ENCODE measurements at places on chromosomes 11 and 22.

- no peak for DNase-seq
Observed at GRCh38 chr11:21069909-21070308, 400.5 kb downstream of the NELL1 start.

GRCh38 chr11:13288375-13289029 lies 10.9 kb downstream of the BMAL1 start:
- no peak for DNase-seq

GRCh38 chr11:5992150-5992549 lies 5.4 kb upstream of the OR52L1 start:
- no peak for DNase-seq

DNA sequence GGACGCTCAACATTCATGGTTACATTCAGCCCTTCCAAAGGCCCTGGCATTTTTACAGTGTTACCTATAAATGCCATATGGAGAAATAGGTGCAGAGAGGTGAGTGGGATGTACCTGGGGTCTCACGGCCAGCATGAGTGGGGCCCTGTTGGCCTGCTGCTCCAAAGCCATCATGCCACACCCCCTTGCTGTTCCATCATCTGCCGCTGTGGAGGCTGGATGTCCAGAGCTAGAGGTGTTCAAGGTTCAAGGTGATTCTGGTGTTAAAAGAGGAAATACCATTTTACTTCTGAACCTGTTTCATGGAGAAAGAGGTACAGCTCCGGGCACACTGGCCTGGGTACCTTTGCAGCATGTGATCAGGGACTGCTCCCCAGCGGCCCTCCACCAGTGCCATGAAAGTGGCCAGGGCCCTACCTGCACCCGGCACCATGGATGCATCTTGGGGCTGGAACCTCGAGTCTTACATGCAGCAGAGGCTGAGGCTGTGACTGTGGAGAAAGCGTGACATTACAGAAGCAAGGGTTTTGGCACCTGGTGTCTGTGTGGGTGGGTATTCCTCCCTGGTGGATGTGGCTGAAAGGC lies 68.6 kb downstream of the PARVB start:
- no peak for DNase-seq

DNA sequence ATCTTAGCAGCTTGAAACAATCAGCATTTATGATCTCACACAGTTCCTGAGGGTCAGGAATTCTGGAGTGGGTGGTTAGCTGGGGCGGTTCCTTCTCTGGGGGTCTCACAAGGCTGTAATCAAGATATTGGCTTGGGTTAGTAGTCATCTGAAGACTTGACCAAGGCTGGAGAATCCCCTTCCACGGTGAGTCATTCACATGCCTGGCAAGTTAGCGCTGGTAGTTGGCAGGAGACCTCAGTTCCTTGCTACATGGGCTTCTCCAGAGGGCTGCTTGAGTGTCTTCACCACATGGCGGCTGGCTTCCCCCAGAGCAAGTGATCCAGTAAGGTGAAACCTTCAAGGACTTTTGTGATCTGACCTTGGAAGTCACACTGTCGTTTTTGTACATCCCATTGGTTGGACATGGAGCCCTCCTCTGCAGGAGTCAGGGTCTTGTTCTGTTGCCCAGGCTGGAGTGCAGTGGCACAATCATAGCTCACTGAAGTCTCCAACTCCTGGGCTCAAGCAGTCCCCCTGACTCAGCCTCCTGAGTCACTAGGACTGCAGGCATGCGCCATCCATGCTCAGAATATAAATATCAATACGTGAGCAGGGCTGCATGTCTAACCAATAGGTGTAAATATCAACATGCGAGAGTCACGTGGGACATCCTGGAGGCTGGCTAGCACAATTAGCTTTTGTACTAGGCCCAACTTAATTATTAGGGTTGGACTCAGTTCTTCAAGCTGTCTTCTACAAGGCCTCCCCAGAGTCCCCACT lies 7.2 kb upstream of the NIPSNAP1 start:
- no peak for DNase-seq

GRCh38 chr11:14742849-14743559 lies 99.4 kb downstream of the PDE3B start:
- DNase-seq, result no peak

GRCh38 chr22:22927196-22927887 lies 39.7 kb downstream of the IGLL5 start:
- no peak for DNase-seq

- no peak for DNase-seq
Observed at GRCh38 chr11:132408877-132409276, 1038.5 kb downstream of the NTM start.

- no peak for DNase-seq
Observed at GRCh38 chr11:109704432-109704831, 282.4 kb downstream of the C11orf87 start.

DNA sequence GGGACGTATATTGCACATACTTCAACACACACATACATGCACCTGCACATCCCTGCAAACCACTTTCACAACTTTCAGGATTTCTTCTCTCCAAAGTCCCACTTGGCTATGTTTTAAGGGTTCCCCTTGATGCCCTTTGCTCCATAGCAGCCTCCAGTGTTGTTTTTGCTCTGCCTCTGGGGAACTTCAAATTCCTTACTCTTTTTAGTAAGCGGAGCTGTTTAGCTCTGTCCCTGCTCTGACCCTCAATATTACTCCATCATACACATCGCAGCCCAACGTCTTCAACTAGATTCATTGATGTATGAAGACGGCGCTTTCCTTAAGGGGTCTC lies 18.3 kb downstream of the PRR5L start:
- no peak for DNase-seq

DNA sequence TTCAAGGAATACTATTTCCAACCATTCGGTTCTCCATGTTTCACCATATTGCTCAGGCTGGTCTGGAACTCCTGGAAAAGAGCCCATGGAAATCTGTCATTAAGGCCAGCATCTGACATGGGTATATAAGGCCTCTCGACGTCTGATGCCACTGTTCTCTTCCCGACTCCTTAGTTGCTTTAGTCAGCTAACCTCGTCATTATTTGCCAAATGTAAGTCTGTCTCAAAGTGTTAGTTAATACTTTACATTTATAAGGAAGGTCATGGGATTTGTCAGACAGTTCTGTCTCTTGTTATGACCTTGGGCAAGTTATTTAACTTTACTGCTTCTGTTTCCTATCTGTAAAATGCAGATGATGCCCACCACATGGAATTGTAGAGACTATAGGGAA lies 1.6 kb downstream of the MRPL48 start:
- DNase-seq, result no peak

GRCh38 chr11:71543866-71544265 lies 4.4 kb upstream of the KRTAP5-9 start:
- no peak for DNase-seq

GRCh38 chr11:2293531-2293971 lies 8.2 kb downstream of the C11orf21 start:
- no peak for DNase-seq

Data from CD4-positive, alpha-beta T cell treated with Interferon gamma for 1 hour (primary cell).